ENCODE measurements at places on chromosomes 4 and X. TPM values are rescaled to one million over a fixed set of nuclear protein-coding genes. Genes with fewer than 3 reads are reported as not detected.

- H3K4me1 ChIP-seq: no peaks in the 10 kb centered on the region
- no peak overlapping the region for H3K27ac ChIP-seq
- no peaks in the 10 kb centered on the region for H3K27me3 ChIP-seq
- DNase-seq: no peak
- H3K36me3 ChIP-seq: no peaks in the 10 kb centered on the region
These were observed 205.6 kb upstream of the EOLA2 start for GRCh38 chrX:150143721-150144440.

DNA sequence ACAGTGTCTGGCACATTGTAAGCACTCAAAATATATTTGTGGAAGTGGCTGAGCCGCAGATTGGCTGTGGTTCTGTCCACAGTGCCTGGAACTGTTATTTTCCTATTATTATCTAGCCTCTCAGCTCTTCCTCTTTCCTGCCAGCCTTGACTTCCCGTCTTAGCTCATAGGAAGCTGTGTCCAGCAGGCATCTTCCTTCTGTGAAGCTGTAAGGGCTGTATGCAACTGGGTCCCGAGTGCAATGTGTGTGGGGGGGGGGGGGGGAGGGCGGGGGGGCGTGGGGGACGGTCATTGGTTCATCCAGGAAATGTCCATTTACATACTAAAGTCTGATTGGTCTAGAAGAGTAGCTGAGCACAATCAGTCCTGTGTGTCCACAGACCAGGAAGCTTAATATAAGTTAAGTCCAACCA is 210.7 kb downstream of the PDGFRA start:
- H3K27me3 ChIP-seq: peaks cover 28% of the 10 kb centered on the region
- no peak overlapping the region for H3K27ac ChIP-seq
- H3K36me3 ChIP-seq: no peaks in the 10 kb centered on the region
- no peaks in the 10 kb centered on the region for H3K4me1 ChIP-seq

- peaks cover 8% of the 10 kb centered on the region for H3K4me1 ChIP-seq
- H3K36me3 ChIP-seq: no peaks in the 10 kb centered on the region
- no peak overlapping the region for H3K4me3 ChIP-seq
- no peaks in the 10 kb centered on the region for H3K27me3 ChIP-seq
- DNase-seq: peak; percentile 5
These were observed 14.1 kb upstream of the CYTL1 start for GRCh38 chr4:5033281-5033841.

DNA sequence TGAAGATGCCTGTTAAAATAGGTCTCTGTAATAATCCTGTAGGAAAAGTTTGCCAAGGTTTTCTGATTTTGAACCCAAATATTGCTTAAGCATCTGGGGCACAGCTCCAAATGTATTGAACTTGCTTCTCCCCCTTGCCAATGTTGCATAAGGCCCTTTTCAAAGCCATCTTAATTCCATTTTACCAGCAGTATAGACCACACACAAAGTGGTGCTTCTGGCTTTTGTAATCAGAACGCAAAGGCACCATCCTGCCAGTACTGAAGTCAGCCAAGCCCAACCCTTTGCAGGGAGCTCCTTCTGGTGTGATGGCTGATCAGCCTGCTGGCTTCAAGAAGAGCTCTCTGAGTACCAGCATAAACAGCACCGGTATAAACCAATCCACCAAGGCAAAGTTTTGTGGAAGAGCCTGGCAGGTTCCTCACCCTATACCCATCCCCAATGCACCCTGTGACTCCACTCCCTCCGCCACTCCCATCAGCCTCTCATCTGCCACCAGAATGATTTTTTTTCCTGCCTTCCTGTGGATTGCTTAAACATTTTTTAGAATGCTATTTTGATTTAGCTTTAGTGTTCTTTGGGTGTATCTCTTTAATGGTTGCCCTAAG is 39.2 kb upstream of the USP9X start:
- no peak overlapping the region for H3K27ac ChIP-seq
- H3K36me3 ChIP-seq: no peaks in the 10 kb centered on the region
- H3K4me1 ChIP-seq: peaks cover 6% of the 10 kb centered on the region
- no peaks in the 10 kb centered on the region for H3K27me3 ChIP-seq
- H3K4me3 ChIP-seq: no peak overlapping the region

DNA sequence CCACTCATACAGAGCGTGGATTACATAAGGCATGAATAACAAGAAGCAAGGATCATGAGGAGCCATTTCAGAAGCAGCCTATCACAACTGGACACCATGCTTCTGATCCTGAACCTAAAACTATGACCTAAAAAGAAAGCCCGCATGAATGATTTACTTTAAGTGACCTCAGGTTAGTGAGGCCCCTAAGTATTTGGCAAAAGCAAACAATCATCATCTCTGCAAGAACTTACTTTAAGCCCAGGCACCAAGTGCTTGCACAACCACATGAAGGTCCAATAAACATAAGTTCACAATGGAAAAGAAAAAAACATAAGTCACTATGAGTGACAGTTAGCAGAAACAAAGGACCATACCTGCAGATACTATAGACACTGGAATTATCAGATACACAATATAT is 7.9 kb upstream of the MBTPS2 start:
- DNase-seq: no peak
- no peaks in the 10 kb centered on the region for H3K4me1 ChIP-seq
- H3K27ac ChIP-seq: no peak overlapping the region
- H3K36me3 ChIP-seq: no peaks in the 10 kb centered on the region

DNA sequence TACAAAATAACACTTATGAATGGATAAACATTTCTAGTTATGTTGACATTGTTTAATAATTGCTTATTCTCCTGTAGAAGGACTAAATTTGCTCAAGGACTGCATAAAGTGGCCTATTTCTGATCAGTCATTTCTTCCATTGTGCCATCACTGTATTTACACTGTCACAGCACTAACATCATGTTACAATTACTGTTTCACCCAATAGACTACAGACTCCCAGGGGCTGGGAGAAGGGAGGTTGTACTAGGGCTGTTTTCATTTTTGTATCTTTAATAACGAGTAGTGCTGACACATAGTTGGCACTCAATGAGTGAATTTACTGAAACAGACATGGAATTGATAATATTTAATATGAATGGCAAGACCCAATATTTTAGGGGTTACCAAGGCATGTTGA is 139.5 kb downstream of the SLC10A7 start:
- H3K27me3 ChIP-seq: no peaks in the 10 kb centered on the region
- no peaks in the 10 kb centered on the region for H3K4me1 ChIP-seq
- H3K36me3 ChIP-seq: peaks cover 3% of the 10 kb centered on the region
- H3K4me3 ChIP-seq: no peak overlapping the region
- H3K27ac ChIP-seq: no peak overlapping the region

DNA sequence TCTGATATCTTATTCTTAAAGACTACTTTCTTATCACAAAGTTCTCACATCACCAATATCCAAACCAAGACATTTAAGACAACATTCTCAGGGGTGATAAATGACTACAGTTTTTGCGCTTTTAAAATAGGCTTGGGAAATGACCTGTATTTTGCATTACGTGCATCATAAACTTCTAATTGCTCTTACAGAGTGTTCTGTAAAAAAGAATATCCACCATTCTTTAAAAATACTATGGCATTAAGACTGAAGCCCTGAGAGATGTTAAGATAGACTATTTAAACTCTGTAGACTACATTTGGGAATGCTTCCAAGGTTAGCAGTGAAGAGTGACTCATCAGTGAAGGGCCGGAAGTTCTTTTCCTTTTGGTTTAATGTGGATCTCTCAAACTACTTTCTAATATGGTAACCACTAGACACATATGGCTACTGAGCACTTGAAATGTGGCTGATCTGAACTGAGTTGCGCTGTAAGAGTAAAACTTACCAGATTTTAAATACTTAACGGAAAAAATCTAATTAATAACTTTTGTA is 518.8 kb upstream of the FTHL17 start:
- no peak overlapping the region for H3K4me3 ChIP-seq
- DNase-seq: no peak
- H3K36me3 ChIP-seq: no peaks in the 10 kb centered on the region
- no peaks in the 10 kb centered on the region for H3K4me1 ChIP-seq
- H3K27me3 ChIP-seq: no peaks in the 10 kb centered on the region

DNA sequence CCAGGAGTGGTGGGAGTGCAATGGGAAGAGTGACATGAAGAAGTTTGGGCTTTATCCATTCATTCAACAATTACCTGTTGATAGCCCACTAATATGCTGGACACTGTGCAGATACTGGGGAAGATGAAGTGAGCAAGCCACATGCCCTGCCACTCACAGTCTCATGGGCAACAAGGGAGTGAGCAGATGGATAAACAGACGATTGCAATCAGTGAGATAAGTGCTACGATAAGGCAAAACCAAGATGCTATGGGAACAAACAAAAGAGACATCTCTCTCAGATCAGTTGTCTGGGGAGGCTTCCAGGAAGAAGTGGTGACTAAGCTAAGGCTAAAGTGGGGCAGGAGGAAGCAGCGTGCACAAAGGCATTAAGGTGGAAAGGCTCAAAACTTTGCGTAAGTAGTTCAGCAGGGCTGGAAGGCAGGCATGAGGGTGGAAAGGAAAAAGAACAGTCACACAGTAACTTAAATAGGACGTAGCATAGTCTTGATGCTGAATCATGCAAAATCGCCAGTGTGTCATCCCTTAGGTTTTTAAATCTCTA is 31.7 kb downstream of the GAB3 start:
- H3K27me3 ChIP-seq: no peaks in the 10 kb centered on the region
- peak overlapping the region; percentile 70 for H3K27ac ChIP-seq
- H3K36me3 ChIP-seq: no peaks in the 10 kb centered on the region

DNA sequence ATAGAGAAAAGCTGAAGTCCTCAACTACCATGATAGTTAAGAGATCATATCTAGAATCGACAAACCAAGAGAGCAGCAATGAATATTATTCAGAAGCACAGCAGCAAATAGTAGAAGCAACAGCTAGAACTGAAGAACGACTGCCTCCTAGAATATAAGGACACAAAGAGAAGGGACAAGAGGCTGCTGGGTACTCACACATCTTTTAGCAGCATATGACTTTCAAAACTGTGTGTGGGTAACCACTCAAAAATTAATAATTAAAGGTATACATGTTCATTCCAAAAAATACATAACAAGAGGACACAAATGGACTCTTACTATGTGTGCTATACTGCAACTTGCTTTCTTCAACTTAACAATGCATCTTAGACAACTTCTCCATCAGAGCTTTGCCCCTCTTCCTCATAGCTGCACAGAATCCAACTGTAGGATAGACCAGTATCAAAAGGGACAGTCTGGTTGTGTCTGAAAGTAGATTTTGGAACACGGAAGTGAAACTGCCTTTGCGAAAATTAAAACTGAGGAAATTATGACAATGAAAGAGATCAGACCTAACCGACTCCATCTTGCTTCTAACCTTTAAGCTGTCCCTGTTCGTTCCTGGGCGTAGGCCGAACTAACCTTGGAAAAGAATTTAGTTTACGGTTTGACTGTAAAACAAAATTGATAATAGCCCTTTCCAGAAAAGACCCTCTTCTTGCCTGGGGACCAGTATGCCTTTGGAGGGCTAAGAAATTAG is 125.7 kb downstream of the SH3KBP1 start:
- peaks cover 2% of the 10 kb centered on the region for H3K36me3 ChIP-seq
- H3K4me1 ChIP-seq: peaks cover 78% of the 10 kb centered on the region
- DNase-seq: no peak
- no peak overlapping the region for H3K27ac ChIP-seq
- no peaks in the 10 kb centered on the region for H3K27me3 ChIP-seq
- H3K4me3 ChIP-seq: no peak overlapping the region

DNA sequence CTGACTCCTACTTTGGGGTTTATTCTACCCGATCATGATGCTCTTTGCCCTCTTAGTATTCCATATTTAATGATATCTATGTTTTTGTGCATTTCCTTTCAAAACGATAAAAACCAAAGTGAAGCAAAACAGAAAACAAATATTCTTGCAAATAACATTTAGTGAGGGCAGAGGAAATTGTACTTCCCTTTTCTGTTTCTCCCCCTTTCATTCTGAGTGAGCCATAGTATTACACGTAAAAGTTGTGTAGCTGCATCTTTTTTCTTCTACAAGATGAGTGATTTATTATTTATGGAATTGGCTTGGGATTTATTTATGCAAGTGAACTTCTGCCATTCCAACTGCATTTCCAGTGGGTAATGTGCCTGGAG is 109.9 kb downstream of the AFF2 start:
- H3K27me3 ChIP-seq: no peaks in the 10 kb centered on the region
- DNase-seq: no peak
- peaks cover 27% of the 10 kb centered on the region for H3K4me1 ChIP-seq
- H3K36me3 ChIP-seq: peaks cover 1% of the 10 kb centered on the region
- H3K4me3 ChIP-seq: peak overlapping the region; percentile 4

DNA sequence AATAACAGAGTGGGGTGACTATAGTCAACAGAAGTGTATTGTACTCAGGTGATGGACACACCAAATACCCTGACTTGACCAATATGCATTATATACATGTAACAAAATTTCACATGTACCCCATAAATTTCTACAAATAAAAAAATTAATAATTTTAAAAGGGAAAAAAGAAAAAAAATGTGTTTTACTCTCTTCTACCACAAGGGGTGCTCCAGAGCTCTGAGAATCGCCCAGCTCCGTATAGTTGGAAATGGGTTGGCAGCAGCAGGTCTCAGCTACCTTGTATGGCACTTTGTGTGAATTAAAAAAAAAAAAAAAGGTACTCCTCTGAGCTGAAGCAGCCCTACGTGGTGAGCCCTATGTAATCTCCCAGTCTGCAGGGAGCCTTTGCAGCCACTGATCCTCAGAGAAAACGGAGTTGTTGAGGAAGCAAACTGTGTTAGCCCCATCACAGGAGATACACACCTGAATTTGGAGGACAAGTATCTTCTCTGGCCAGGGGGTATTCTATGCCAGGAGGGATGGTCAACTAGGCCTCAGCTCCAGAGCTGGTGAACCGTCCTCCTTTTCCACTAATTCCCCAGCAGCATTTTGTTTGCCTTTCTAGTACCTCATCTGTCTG is 17.2 kb upstream of the POLA1 start:
- H3K4me3 ChIP-seq: no peak overlapping the region
- H3K27ac ChIP-seq: no peak overlapping the region
- H3K4me1 ChIP-seq: no peaks in the 10 kb centered on the region
- DNase-seq: peak; percentile 6
- H3K36me3 ChIP-seq: no peaks in the 10 kb centered on the region

DNA sequence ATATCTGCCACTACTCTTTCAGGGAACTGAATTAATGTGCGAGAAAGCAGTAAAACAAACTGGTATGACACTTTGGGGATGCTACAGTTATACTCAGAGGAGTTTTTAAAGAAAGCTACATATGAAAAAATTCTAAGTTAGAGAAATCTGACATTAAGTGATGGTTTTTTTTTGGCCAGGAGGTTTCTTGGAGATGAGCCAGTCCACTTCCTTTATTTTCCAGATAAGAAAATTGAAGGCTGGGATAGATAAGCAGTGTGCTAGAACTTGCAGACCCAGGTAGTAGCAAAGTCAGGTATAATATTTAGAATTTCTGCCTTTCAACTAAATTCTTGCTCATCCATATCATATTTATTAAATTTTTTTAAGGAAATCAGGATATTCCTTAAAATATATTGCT is 106.8 kb downstream of the FAT4 start:
- H3K4me3 ChIP-seq: no peak overlapping the region
- no peaks in the 10 kb centered on the region for H3K4me1 ChIP-seq
- no peak overlapping the region for H3K27ac ChIP-seq
- H3K27me3 ChIP-seq: no peaks in the 10 kb centered on the region
- DNase-seq: no peak

CENPI gene
- total RNA-seq: 19.1 TPM

CD38 gene
- total RNA-seq: 18.5 TPM

MAGEE2 gene
- not detected for total RNA-seq

COL4A6 gene
- not detected for total RNA-seq

FAT1 gene
- 0.02 TPM for total RNA-seq

NXF2B gene
- not detected for total RNA-seq

MAOA gene
- total RNA-seq: 0.27 TPM

All from activated naive CD4-positive, alpha-beta T cell treated with anti-CD3 and anti-CD28 coated beads for 36 hours (primary cell).